Lung microvascular endothelial cell (primary cell): ENCODE measurements at places on chromosomes 7 and 10. TPM values are rescaled to one million over a fixed set of nuclear protein-coding genes. Genes with fewer than 3 reads are reported as not detected.

SYT15B gene
- total RNA-seq, result 0.87 and 0.99 TPM in 2 replicates

SORCS1 gene
- not detected in 2 replicates for total RNA-seq

GNAT3 gene
- total RNA-seq, result not detected in 2 replicates

LIPN gene
- not detected in 2 replicates for total RNA-seq

SVOPL gene
- not detected in 2 replicates for total RNA-seq

LEP gene
- total RNA-seq, result not detected in 2 replicates

EPHB6 gene
- under 0.01 TPM in 2 replicates for total RNA-seq

FXYD4 gene
- total RNA-seq, result not detected in 2 replicates

PAX4 gene
- total RNA-seq, result not detected in 2 replicates

LLCFC1 gene
- not detected in 2 replicates for total RNA-seq

GAD2 gene
- not detected in 2 replicates for total RNA-seq

ANKRD7 gene
- total RNA-seq, result 0.22 and 0.40 TPM in 2 replicates
